ENCODE measurements at places on chromosomes 4 and X.
A peak's percentile ranks its signal among the peaks of the same experiment; 100 is the strongest.

GRCh38 chr4:92210906-92211305 lies 92.9 kb upstream of the GRID2 start:
- DNase-seq, result no peak

DNA sequence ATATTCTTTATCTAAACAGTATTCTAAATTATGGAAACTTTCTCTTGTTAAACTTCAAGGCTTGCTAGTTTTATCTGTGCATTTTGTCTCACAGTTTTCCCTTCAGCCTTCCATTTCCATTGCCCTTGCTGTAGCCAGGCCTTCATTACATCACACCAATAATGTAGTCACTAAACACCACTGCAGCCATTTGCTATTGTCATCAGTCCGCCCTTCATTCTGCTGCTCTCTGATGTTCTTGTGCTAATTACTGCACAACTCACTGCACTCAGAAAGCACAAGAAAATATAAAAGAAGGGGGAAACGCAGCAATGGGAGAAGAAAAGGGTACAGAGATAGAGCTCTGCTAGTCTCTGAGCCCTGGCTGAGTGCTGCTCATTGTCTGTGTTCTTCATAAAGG lies 239.6 kb upstream of the FSTL5 start:
- DNase-seq, result no peak

DNA sequence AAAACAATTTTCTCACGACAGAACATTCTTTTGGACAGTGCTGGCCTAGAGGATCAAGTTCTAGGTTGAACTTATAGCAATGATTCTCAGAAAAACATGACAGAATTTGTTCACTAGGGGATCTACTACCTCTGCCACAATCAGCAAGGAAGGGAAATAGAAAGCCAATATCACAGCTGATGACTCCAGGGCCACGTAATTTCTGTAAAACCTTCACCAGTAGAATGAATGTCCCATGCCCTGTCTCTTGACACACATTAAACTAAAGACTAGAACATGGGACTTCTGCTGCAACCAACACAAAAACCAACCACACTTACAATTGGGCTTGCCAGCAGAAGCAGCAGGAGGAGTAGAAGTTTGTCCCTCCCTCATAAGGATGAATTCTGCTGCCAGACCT lies 86.0 kb upstream of the NPFFR2 start:
- no peak for DNase-seq

DNA sequence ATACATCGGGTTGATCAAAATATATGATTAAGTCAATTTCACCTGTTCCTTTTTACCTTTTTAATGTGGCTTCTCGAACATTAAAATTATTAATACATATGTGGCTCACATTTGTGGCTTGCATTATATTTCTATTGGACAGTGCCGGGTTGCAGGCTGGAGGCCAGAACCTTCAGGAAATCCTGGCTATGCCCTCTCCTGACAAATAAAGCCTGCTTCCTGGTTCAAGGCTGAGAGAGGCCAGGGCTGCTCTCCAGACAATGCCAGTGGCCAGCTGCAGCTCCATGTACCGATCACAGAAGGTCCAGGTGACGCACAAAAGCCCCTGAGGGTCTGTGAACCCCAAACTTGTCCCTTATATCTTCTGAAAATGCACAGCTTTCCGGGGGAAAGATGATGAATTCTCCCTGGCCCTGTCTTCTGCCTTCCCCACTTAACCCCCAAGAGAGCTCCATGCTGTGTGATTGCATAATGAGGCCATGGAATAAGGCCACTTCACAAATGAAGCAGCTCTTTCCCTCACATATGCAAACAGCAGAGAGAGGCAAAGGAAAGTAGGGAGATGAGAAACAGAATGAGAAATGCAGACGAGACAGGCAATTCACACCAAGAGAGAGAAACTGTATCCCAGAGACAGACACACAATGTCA lies 241.2 kb downstream of the BCOR start:
- DNase-seq, result no peak

DNA sequence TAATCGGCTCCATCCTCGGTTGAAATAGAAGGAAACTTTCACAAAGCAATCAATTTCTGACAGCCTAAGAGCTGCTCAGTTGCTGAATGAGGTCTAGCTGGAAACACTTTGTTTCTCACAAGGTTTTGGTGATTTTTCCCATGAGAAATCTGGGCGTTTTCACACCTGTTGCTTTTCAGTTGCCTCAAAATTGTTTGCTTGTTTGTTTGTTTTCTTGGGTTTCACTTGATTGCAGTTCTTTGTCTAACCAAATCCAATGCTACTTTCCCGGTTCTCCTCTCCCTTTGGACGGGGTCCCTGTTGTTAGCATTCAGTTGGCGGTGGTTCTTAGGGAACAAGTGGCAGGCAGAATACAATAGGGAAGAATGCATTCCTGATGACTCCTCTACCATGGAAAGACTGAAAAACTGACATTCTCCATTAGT lies 135.5 kb downstream of the PALLD start:
- no peak for DNase-seq

DNA sequence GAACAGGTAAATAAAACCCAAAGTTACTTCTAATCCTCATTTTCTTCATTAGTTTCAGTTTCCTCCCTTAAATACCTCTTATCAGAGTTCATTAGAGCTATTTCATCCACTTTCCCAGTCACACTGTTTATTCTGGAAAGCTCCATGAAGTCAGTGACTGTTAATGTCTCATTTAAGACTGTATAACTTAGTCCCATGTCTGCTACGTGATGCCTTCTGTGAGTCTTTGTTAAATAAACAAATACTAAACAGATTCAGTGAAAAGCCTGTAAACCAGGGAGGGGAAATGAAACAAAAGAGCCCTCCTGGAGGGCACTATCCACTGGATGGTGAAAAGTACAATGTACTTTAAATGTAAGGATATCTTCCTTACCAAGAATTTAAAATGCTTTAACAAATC lies 24.7 kb downstream of the ACE2 start:
- no peak for DNase-seq

DNA sequence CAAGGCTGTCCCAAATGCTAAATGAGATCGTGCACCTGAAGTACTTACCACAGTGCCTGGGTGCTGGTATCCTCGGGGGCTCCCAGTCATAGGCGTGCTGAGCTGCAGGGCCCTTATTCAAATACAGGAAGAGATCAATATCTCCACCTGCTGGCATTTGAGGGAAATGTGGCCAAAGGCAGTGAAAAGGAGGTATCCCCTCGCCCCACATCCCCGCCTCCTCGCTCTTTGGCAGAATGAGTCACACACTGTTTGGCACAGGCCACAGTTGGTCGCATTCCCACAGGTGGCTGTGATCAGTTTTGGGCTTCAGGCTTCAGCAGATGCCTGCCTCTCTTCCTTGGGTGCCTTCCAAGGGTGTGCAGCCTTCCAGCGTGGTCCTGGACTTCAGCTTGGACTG lies 28.4 kb downstream of the ZNF185 start:
- peak; percentile 64 for DNase-seq

GRCh38 chr4:120443116-120443515 lies 376.5 kb upstream of the MAD2L1 start:
- DNase-seq, result no peak

DNA sequence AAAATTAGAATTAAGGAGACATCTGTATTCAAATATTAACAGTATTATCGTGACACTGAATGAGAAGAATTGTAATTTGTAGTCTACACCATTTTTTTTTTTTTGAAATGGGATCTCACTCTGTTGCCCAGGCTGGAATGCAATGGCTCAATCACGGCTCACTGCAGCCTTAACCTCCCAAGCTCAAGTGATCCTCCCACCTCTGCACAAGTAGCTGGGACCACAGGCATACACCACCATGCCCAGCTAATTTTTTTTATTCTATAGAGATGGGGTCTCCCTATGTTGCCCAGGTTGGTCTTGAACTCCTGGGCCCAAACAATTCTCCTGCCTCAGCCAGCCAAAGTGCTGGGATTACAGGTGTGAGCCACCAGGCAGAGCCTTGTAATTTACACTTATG lies 24.8 kb downstream of the ELF2 start:
- no peak for DNase-seq

DNA sequence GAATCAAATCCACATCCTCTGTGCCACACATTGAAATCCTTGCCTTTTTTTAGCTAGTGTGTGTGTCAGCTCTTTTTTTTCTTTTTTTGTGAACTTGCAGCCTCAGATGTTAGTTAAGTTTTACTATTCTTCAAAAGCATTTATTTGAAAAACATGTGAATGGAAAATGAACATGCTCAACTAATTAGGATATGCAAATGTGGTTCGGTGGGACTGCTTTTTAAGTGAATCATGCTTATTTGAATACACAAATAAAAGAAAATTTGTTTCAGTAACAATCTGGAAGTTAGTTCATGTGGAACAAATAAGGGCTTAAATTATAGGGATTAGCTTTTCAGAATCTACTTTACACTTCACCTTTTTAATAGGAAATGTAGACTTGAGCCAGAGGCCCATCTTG lies 751.5 kb upstream of the FAM241A start:
- no peak for DNase-seq

DNA sequence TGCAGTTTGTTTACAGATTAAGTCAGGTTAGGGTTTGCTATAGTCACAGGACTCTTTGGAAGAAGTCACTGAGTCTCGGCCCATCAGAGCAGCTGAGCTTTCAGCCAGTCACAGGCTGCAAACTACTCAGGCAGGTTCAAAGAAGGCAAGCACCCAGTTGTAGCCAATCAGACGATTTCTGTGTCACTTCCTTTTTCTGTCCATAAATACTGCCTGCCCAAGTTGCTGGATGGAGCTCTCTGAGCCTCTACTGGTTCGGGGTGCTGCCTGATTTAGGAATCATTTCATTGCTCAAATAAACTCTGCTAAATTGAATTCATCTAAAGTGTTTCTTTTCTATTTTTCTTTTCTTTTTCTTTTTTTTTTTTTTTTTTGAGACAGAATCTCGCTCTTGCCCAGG lies 7.3 kb upstream of the SH3BP2 start:
- no peak for DNase-seq

- DNase-seq, result no peak
Observed at GRCh38 chr4:40455340-40455902, 120.3 kb downstream of the CHRNA9 start.

- no peak for DNase-seq
Observed at GRCh38 chrX:119648421-119648775, 42.2 kb upstream of the NKRF start.

GRCh38 chr4:101136373-101137370 lies 210.7 kb downstream of the PPP3CA start:
- no peak for DNase-seq

GRCh38 chr4:1731180-1731579 lies 9.9 kb downstream of the TACC3 start:
- no peak for DNase-seq

GRCh38 chr4:173457893-173458292 lies 59.0 kb upstream of the SCRG1 start:
- no peak for DNase-seq

DNA sequence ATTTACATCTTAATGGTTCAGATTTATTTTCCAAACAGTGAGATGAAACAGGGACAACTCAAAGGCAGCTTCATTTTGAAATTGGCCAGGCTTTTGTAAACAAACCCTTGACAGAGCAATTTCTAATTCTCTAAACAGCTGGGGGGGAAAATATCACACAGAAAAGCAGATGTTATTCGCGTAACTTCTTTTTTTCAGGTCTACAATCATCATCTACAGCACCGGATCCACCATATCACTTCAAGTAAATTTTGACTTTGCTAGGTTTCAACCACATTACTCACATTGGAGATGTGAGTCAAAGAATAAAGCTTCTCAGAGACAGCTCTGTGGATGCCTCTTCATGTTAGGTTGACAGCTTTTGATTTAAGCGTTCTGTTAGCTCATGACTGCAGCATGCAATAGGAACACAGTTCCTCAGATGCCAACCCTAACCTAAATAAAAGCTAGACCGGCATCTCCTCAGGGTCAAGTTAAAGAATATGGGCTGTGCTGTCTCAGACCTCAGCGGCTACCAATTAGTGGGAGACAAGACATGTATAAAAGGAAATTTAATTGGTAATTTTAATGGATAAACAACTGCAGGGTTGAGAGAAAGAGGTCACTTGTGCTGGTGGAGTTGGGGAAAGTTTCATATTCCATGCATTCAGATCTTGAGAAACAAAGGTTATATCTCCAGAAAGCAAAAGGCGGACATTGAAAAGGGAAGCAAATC lies 26.8 kb downstream of the AMELX start:
- no peak for DNase-seq

DNA sequence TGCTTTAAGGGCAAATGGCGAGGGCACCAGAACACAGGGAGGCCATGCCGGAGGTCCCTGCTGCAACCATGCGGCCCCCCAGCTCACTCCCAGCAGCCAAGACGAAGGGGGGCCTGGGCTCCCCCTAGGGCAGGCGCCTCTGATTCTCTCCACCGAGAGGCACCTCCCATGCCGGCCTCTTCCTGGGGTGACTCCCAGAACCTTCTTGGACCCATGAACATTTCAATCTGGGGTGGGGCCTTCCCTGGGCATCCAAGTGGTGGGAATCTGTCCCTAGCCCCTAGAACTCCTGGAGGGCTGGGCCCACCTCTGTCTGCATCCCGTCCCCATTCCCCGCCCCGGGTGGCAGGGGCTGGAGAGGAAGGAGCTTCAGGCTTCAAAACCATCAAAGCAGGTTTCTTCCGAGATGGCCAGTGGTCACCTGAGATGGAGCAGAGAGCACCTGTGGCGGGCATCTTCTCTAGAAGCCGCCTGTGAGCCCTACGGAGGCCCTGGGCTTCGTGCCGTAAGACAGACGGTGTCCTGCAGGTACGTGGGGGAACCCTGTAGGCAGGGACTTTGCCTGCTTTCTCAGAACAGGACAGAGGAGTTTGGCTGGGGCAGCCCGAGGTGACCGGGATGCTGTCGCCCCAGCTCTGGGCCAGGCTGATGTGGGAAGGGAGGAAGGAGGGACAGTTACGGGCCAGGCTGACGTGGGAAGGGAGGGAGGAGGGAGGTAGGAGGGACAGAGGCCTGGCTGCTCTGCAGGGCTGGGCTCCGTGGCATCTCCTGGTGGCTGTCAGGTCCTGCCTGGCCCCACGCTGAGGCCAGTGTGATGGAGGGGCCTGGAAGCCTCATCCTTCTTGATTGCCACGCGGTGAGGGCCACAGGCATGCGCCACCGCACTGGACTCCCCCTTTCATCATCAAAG lies 6.8 kb upstream of the SLC25A6 start:
- no peak for DNase-seq

- DNase-seq, result no peak
Observed at GRCh38 chr4:128521156-128521555, 233.5 kb upstream of the PGRMC2 start.

DNA sequence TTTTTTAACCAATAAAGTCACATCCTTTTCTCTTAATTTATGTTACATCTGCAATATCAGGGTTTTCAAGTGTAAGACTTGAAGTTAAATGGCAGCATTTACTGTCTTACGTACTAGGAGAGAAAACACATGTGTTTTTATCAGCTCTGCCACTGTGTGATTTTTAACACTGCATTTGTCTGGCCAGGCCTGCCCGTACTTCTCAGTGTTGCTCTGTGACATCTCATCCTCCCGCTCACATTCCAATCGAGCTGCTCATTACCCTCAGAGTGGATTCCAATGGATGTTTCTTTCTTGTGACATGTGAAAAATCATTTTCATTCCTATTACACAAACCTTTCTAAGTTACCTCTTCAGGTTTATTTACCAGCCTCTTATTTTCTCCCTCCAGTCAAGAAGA lies 420.3 kb downstream of the FAT4 start:
- DNase-seq, result peak; percentile 46

- no peak for DNase-seq
Observed at GRCh38 chr4:16263056-16263455, 36.8 kb upstream of the TAPT1 start.
